Stimulated activated CD8-positive, alpha-beta memory T cell treated with anti-CD3 and anti-CD28 coated beads, Interleukin-15, amount 100 ng/mL, for 48 hours (primary cell): ENCODE measurements at places on chromosomes 5 and 9.

- no peak for DNase-seq
Observed at GRCh38 chr5:29963956-29964355, 1229.5 kb upstream of the CDH6 start.

DNA sequence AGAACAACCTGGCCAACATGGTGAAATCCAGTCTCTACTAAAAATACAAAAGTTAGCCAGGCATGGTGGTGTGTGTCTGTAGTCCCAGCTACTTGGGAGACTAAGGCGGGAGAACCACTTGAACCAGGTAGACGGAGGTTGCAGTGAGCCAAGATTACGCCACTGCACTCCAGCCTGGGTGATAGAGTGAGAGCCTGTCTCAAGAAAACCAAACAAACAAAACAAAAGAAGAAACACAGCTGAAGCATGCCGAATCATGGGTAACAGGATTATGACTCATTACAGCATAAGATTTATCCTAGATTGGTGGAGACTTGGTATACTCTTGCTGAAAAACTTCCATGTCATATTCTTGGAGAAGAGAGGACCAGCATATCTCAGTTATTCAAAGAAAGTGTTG lies 236.7 kb upstream of the CCNH start:
- no peak for DNase-seq

GRCh38 chr5:124923131-124923530 lies 176.7 kb upstream of the ZNF608 start:
- DNase-seq: no peak

DNA sequence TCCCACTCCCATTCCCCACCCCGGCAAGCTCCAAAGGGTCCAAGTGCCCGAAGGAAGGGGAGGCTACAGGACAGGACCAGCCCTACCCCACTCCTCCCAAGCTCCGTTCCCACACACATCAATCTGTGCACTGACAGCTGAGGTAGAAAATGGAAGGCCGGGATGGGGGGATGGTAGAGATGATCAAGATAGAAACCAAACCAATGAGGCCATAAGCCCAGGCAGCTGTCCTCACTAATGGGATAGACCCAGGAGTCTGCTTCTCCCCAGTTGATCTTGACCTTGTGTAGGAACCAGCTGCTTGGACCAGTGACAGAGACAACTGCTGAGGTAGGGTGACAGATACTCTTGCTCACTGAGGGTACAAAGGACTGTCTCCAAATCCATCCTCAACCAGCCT lies 38.6 kb downstream of the B4GALT1 start:
- no peak for DNase-seq

- DNase-seq: no peak
Observed at GRCh38 chr5:130963798-130964197, 201.3 kb downstream of the HINT1 start.

- no peak for DNase-seq
Observed at GRCh38 chr5:53913941-53914340, 353.5 kb downstream of the NDUFS4 start.

- no peak for DNase-seq
Observed at GRCh38 chr9:92974761-92975755, 27.7 kb downstream of the FGD3 start.

DNA sequence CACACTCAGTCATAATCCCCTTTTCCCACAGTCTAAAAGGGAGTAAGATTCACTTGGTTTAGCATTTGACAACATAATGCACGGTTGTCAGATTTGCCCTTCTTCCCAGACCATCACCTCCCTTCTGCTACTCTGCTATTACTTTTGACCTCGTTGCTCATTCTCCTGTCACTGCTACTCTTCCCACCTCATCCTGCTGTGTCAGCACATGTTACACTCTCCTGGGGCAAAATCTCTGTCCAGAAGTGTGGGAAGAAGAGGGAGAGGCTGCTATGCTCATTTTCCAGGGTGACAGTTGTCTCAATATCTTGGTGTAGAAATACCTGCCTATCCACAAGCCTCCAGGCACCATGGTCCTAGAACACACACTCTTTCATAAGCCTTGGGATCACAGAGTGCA lies 449.9 kb upstream of the PIK3R1 start:
- no peak for DNase-seq

DNA sequence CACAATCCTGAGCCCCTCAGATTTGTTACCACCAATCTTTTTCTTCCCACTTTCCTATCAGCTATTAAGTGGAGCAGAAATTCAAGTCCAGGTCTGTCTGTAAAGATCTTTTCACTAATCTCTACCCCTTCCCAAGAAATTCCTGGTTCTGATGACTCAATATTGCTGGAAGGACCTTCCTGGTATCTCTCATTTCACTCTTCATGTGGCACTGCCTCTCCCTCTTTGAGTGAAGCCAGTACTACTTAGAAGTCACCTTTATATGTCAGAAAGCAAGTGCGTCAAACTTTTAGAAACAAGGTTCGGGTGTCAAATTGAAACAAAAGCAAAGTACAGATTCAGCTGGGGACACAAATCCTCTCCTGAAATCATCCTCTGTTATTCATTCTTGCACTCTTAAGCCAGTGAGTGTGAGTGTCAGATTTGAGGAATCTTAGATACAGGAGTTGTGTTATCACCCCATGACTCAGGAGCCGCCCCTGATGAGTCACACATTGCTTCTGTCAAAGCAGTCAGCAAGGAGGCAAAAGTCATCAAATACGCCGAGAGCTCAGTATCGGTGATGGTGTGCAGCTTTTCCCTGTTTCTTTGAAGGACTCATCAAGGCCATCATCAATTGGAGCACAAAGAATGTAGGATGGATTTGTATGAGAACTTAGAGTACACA lies 313.0 kb downstream of the CETN3 start:
- DNase-seq: no peak

- DNase-seq: no peak
Observed at GRCh38 chr9:137499858-137500661, 40.9 kb upstream of the NSMF start.

- DNase-seq: no peak
Observed at GRCh38 chr5:27830546-27830945, 792.2 kb upstream of the CDH9 start.

DNA sequence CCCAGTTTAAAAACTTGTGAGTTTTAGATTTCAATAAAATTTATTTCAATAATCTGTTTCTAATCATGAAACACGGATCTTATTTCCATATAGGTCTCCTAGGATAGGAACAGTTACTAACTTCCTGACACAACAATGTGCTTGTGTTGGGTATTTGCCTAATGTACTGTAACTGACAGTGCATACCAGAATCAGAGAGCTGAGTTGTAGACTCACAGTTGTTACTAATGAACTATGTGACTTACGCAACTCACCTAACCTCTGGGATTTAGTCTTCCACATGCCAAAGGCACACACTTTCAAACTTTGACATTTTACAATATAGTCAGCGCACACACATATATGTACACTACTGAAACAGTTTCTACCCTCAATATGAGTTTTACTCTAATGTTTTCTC lies 77.7 kb downstream of the HOMER1 start:
- no peak for DNase-seq

GRCh38 chr9:134461426-134461982 lies 135.2 kb downstream of the RXRA start:
- DNase-seq: no peak

DNA sequence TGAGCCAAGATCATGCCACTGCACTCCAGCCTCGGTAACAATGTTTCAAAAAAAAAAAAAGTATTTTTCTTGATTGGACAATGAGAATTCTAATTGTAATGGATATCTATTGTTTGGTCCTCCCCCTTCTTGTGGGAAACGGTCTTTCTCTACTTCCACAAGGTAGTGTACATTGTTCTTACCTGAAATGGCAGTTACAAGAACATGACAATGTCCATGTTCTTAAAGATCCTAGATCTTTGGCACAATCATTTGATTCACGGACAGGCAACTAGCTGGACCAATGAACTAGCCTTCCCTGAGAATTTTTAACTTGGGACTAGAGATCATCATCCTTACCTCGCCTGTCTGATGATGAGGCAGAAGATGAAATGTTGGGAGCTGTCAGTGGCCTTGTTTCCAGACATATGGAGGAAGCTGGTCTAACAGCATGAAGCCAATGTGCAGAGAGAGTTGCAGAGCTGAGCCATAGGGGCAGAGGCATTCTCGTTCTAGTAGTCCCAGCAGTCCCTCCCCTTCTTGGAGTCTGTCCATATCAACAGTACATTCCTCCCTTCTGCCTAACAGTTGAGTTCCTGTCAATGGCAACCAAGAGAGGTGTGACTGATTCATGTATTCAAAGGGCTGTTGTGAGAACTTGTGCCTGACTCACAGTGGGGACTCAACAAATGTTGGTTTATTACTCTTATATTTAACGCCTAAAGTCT lies 2.1 kb upstream of the MARCHF6 start:
- no peak for DNase-seq

DNA sequence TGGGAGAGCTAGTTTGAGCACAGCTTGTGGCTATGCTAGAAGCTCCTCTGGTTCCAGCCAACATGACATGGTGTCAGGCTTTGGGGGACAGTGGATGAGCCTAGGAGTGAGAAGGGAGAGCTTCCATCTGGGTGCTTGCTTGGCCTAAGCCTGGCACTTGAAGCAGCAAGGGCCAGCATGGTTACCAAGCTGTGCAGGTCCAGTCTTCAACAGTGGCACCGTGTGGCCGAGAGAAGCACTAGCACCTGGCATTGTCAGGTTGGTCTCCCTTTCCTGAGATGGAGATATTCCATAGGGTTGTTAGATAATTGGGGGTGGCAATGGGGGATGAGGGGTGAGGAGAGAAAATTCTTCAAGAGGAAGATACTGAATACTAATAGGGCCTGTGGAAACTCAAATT lies 261.9 kb downstream of the PBX3 start:
- DNase-seq: no peak

DNA sequence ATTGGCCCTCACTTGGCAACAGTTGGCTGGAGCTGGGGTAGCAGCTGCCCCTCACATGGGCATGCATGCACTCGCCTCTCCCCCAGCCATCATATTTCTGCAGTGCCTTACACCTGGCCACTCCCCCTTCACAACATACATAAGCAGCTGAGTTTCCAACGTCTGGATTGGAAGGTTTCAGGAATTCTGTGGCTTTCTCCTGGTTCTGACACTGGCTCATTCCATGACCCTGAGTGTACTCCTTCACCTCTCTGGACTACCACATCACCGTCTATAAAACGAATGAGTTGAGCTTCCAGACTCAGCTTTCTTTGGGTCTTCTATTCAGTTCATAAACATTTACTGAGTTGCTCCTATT lies 84.3 kb downstream of the GALNT10 start:
- no peak for DNase-seq

- DNase-seq: no peak
Observed at GRCh38 chr9:129102791-129103594, 7.6 kb downstream of the CRAT start.

DNA sequence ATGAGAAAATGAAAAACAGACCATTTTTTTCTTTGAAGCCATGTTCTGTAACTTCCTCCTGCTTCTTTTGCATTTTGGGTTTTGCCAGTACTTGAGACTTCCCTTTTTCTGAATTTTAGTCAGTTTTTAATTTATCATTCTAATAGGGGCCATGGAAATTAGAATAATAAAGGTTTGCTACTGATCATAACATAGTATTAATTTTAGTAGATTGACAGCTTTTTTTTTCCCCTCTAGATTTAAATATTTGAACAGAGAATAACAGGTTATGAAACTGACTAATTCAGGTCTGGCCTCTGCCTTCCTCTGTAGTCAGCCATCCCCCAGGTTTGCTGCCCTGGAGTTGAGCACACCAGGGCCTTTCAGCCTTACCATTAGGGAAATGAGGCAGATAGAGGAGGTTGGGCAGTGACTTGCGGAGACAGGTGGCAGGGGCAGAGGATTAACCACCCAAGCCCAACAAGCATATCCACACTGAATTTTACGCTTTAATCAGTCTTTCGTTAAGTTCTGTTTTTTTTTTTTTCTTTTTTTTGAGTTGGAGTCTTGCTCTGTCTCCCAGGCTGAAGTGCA lies 80.1 kb upstream of the TNFAIP8 start:
- no peak for DNase-seq

GRCh38 chr5:16936989-16937438 lies 926 bp upstream of the MYO10 start:
- DNase-seq: no peak

GRCh38 chr9:93266521-93267001 lies 82.6 kb downstream of the WNK2 start:
- DNase-seq: no peak

GRCh38 chr5:73433982-73434342 lies 14.6 kb downstream of the FOXD1 start:
- DNase-seq: no peak

GRCh38 chr5:8241558-8241957 lies 372.6 kb downstream of the MTRR start:
- no peak for DNase-seq

DNA sequence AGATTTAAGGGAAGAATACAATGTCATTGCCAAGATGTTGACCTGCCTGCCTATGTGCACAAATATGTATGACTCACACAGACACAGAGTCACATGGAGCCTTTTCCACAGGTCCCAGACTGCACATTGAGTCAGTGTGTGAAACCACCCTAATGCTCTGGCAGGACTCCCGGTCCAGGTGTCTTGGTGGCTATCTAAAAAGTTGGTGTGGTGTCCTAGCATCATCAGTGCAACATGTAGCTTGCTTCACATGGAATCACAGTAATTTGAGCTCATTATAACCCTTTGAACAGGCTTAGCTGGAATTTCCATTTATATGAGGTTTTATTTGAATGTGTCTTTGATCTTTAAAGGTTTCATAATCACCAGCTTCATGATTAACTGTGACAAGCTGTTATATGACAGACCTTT lies 10.7 kb downstream of the IFNA5 start:
- DNase-seq: no peak

DNA sequence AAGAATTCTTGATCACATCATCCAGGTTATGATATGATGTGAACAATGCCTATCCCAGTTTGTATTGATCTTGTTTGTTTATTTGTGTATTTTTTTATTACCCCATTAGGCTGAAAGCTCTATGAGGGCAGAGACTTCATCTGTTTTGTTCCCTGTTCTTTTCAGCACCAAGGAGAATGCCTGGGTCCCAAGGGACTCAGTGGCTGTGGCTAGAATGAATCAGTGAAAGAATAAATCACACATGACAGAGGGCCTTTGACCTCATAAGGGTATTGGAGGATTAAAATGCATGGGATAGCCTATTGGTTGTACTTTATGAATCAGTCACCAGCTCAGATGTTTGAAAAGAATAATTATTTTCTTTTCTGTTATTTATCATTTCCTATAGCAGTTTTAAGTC lies 292.2 kb downstream of the GAS1 start:
- DNase-seq: no peak

DNA sequence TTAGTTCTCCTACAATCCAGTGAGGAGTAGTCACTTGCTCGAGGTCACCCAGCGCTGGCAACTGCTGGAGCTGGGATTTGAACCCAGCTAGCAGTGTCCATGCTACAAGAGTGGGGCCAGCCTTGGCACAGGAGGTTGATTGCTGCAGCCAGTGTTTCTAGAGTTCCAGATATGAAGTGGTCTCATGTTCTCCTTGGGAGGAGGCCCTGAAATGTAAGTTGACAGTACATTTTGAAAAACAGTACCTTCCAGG lies 802 bp downstream of the CCDC107 start:
- no peak for DNase-seq
